ENCODE measurements at places on chromosomes 11 and 22. TPM values are rescaled to one million over a fixed set of nuclear protein-coding genes. Genes with fewer than 3 reads are reported as not detected.

The SCARF2 gene
- 21.4 TPM for polyA plus RNA-seq

The C11orf52 gene
- polyA plus RNA-seq: 5.6 TPM

The PC gene
- polyA plus RNA-seq: 22.7 TPM

The PKDREJ gene
- polyA plus RNA-seq: 0.05 TPM

The FGF19 gene
- polyA plus RNA-seq: not detected

The SLC36A4 gene
- 5.3 TPM for polyA plus RNA-seq

The NTM gene
- 0.28 TPM for polyA plus RNA-seq

The BEST1 gene
- 4.1 TPM for polyA plus RNA-seq

The FZD4 gene
- 4.0 TPM for polyA plus RNA-seq

The MMP12 gene
- polyA plus RNA-seq: not detected

The KRTAP5-10 gene
- 0.75 TPM for polyA plus RNA-seq

The MUC15 gene
- not detected for polyA plus RNA-seq

The RAB1B gene
- 130 TPM for polyA plus RNA-seq

The PGR gene
- polyA plus RNA-seq: 3.1 TPM

The TOLLIP gene
- polyA plus RNA-seq: 20.0 TPM

The MUC2 gene
- polyA plus RNA-seq: 11.8 TPM

The RAB39A gene
- polyA plus RNA-seq: 3.8 TPM

The TREH gene
- polyA plus RNA-seq: 7.2 TPM

The TRIM49D1 gene
- not detected for polyA plus RNA-seq

The NPTXR gene
- 11.3 TPM for polyA plus RNA-seq

The BIK gene
- polyA plus RNA-seq: 0.23 TPM

The CNTN5 gene
- polyA plus RNA-seq: not detected

The SIK3 gene
- polyA plus RNA-seq: 6.4 TPM

The MMP13 gene
- polyA plus RNA-seq: 0.05 TPM

The ARAP1 gene
- 30.8 TPM for polyA plus RNA-seq

All from aorta (tissue), 5 donors.